ENCODE measurements at places on chromosomes 7 and 10.

DNA sequence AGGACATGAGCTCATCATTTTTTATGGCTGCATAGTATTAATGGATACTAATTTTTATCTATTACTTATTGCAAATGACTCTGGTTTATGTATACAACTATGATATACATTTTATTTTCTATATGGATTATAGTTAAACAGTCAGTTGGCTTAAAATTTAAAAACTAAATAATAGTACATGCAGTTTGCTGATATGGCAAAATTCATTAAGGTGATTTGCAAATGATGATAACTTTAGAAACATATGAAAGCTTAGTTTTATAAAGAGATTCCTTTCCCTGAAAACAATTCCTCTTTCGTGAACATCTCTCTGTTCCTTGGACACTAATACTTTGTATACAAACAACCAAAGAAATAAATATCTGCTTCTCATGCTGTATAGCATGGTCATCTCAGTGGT lies 165.5 kb upstream of the SEMA3E start:
- DNase-seq = no peak

DNA sequence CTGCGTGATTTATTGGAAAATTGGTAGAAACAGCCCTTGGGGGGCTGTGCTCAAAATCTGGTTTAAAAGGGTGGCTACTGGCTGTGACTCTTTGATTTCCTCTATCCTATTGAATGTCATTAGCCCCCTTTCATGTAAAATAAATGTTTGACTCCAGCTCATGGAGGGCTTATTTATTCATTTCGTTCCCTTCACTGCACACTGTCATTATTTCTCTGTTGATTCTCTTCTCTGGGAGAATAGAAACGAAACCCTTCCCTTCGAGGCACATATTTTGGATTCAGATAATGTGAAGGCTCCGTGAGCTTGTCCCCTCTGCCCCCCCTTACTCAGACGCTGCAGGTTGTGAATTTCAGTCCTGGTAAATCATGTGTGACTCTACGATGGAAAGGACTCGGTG lies 203.9 kb upstream of the GPR26 start:
- DNase-seq = no peak

- DNase-seq = peak; percentile 36
These were observed 523 bp downstream of the PURB start for GRCh38 chr7:44884621-44885393.

DNA sequence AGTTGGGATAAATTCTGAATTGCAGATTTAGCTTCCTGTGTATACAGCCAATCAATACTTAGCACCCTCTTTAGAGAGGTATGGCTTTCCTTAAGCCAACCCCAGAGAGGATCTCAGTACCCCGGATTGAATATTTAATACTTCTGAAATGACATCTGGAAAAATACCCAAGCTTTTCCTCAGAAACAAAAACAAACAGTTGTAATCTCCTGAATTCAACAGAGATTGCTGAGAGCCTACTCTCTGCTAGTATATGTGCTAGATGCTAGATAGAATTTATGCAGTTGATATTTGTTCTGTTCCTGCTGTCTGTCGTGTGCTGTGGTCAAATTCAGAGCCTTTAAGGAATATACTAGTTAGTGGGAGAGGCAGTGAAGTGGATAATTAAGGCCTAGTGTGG lies 21.1 kb downstream of the STARD3NL start:
- DNase-seq = no peak

DNA sequence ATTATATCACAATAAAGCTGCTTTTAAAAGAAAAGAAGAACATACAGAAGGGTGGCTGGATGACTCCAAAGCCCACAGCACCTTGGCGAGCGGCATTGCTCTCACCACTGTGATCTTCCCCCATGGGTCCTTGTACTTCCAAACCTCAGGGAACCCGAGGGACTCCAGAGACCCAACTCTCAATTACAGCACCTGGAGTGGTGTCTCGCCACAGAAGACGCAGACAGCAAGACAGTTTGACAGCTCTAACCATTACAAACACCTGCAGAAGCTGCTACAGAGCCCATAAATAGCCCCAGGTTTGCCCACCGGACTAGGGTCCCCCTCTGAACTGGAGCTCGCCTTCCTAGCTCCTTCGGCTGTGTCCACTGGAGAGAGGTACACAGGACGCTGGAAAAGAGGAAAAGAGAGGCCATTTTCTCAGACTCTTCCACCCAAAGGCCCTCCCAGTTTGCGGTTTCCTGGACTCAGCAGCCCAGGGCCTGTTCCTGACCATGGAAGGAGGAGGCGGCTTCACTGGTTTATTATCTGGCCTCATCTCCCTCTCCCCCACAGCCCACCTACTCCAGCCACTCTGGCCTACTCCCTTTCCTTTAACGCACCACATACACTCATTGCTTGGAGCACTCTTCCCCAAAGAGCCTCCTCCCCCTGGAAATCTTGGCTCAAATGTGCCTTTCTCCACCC lies 1.9 kb downstream of the PIK3AP1 start:
- no peak for DNase-seq

DNA sequence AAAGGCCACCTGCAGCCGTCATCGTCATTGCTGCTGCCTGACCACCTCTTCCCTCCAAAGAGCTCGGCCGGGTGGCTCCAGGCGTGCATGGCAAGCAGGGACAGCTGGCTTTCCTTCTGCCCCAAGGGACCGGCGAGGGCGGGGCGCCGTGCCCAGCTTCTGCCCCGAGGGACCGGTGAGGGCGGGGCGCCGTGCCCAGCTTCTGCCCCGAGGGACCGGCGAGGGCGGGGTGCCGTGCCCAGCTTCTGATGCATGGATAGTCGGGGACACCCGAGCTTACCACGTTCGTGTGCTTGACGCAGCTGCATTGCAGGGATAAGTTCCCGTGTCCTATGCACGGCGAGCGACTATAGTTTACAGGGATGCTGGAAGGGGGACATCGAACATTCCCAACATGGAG lies 27.0 kb downstream of the CFAP46 start:
- DNase-seq = no peak

- no peak for DNase-seq
These were observed 102.0 kb upstream of the HDAC9 start for GRCh38 chr7:18393465-18394118.

DNA sequence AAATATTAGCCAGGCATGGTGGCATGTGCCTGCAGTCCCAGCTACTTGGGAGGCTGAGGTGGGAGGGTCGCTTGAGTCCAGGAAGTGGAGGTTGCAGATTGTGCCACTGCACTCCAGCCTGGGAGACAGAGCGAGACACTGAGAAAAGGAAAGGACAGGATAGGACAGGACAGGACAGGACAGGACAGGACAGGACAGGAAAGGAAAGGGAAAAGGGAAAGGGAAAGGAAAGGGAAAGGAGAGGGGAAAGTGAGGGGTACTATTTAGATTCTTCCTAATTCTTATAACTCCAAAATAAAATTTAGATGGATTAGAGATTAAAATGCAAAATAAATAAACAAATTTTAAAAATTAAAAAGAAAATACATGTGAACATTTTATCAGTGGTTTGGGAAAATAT lies 58.7 kb downstream of the PIK3AP1 start:
- DNase-seq = no peak

- no peak for DNase-seq
These were observed 22.4 kb upstream of the CDC14C start for GRCh38 chr7:48901966-48902365.

GRCh38 chr7:142910481-142910880 lies 23.1 kb downstream of the TRPV5 start:
- DNase-seq = no peak

DNA sequence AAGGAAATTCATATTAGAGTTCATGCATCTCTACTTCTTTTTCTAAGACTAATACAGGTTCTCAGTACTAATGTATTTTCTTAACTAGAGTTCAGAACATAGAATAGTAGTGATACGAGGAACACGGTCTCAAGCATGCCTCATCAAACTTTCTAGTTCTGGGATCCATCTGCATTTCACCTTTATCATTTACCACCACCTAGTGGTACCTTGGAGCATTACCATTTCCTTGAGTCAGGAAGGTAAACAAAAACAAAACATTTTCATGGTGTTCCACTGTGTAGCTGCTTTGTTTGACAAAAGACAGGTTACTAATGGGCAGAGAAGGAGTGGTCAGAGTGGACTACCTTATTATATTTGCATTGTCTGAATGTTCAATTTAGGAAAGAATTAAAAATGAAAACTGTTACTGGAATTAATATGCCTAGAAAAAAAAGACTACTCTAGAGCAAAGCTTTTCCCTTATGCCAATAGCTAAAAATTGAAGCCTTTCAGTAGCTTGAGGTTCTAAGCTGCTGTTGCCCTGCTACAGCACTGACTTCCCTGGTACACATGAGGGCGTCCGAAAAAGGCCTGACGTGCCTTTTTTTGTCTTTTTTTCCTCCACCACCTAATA lies 44.5 kb downstream of the STARD3NL start:
- peak; percentile 81 for DNase-seq

DNA sequence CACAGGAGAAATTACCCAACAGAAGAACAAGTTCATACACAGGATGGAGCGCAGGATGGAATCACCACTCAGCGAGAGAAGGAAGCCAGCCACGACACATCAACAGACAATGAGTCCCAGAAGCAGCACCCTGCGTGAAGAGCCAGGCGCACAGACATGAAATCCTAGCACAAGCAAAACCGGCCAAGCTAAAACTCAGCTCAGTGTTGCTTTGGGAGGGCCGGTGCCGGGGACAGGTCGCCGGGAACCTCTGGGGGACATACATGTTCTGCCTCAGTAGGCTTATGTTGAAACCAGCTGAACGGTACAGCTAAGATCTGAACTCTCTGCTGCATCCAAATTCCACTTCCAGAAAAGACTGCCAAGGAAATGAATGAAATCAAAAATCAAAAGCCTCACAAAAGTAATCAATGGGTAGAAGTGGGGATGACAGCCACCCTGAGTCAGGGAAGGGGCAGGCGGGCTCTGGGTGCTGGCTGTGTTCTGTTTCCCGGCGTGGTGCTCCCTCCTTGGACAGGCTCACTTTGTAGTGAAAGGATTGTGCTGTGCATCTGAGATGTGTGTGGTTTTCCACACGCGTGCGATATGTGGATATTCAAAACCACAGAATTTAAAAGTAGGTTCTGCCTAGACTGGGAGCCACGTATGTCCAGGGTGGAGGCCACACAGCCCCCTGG lies 114.7 kb downstream of the PDGFA start:
- no peak for DNase-seq

DNA sequence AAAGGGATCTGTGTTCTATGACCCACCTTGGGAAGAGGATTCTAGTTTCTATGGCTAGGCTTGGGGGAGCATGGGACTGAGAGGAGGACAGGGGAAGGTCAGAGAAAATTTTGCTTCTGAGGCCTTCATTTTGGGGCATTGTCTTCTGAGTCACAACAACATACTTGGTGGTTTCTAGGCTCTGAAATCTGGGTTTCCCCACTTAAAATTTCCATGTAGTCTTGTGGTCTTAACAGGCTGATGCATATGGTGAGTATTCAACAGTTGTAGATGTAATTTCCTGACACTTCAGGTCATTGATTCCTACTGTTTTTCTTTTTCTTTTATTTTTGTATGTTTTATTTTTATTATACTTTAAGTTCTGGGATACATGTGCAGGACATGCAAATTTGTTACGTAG lies 88.5 kb downstream of the ANKRD7 start:
- no peak for DNase-seq

DNA sequence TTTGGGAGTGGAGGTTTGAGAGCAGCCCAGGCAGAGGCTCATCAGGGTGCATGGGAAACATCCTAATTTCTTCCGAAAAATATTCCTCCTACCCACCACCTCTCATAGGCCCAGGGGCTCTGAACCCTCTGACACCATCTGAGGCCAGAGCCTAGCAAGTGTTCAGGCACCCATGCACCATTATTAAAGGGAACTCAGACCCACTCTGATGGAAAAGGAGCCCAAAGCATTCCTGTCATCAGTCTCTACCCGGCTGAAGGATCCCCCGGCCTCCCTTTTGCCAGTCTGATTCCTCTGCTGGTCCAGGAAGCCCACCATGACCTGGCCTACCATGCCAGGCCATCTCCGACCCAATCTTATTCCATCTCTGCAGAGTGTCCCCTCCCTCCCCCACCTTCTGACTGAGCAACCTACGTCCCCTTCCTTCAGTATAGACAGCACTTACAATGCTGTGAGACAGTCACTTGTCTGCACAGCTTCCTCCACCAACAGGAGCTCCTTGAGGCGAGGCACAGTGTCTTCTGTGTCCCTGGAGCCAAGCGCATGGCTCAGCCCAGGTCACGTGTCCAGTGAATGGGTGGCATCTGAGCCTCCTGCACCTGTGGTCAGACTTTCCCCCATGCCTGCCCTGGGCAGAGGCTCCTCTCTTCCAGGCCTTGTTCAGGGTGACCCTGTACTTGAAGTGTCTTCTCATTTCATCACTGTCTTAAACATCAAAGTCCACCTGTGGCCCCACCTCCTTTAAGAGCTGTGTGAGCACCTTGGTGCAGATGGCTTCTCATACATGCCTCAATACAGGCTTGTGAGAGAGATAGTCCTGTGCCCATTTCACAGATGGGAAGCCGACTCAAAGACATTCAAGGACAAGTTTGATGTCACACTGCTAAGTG lies 889 bp upstream of the GPR15LG start:
- DNase-seq = no peak

- DNase-seq = no peak
These were observed 68.1 kb downstream of the SEC61G start for GRCh38 chr7:54690892-54691291.

- DNase-seq = no peak
These were observed 260.3 kb upstream of the FERD3L start for GRCh38 chr7:19405541-19405940.

DNA sequence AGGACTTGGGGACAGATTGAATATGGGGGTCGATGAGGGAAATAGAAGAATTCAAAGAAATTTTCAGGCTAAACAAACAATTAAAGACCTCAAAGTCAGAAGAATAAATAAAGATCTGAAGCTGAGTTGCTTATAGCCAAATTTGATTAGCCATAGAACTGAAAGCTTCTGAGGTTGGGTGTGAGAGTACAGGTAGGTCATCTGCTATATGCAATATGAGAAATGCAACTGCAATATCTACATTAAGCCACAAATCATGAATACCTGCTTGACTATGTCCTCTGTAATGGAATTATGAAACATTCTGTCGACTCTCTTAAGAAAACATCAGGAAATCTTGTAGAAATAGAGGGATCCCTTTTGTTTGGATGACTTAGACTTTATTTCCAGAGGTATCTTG lies 192.1 kb upstream of the PCDH15 start:
- no peak for DNase-seq

- DNase-seq = no peak
These were observed 42.4 kb upstream of the DDC start for GRCh38 chr7:50607524-50608125.

DNA sequence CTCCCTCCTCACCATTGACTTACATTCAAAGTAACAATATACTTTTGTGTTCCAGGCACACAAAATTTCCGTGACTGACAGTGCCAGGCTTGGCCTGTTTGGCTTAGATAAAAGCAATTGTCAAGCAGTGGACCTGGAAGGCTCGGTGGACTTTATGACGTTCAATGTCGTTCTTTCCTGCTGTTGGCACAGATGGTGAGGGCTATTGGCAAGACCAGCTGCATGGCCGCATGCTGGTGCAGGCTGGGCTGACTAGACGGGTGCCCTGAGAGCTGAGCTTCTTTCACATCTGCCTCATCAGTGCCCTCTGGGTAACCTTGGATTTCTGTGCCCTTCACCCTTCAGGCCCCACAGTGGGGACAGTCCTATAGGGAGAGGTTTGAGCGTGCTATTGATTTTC lies 45.2 kb downstream of the WIPF3 start:
- DNase-seq = no peak

GRCh38 chr7:128845475-128845874 lies 15.3 kb downstream of the FLNC start:
- DNase-seq = no peak
